Thymus (tissue), 14 donors: ENCODE measurements at places on chromosomes 2 and 18. TPM values are rescaled to one million over a fixed set of nuclear protein-coding genes. Genes with fewer than 3 reads are reported as not detected.
A peak's percentile ranks its signal among the peaks of the same experiment; 100 is the strongest.

DNA sequence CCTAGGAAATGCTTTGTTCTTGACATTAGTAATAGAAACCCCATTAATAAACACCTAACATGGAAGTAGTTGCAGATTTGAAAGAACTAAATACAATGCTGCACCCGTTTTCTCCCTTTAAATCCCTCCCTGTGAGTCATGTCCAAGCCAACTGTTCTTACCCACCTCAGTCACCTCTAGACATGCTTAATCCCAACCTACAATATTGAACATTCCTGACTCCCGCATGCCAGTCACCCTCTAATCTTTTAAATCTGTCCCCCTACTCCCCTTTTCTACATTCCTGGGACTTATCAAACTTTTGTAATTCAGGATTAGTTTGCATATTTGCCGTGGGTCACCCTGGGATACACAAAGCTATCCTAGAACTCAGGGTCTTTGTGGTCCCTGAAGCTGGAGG is 374.6 kb downstream of the IRS1 start:
- no peak overlapping the region for H3K27ac ChIP-seq
- H3K27me3 ChIP-seq = no peaks in the 10 kb centered on the region
- no peak overlapping the region for H3K4me3 ChIP-seq
- no peak for DNase-seq
- peaks cover 6% of the 10 kb centered on the region for H3K4me1 ChIP-seq

GRCh38 chr18:74370115-74370514 is 54.5 kb downstream of the C18orf63 start:
- no peak for DNase-seq
- no peak overlapping the region for H3K27ac ChIP-seq
- peaks cover 14% of the 10 kb centered on the region for H3K4me1 ChIP-seq
- H3K4me3 ChIP-seq = no peak overlapping the region
- H3K27me3 ChIP-seq = no peaks in the 10 kb centered on the region

DNA sequence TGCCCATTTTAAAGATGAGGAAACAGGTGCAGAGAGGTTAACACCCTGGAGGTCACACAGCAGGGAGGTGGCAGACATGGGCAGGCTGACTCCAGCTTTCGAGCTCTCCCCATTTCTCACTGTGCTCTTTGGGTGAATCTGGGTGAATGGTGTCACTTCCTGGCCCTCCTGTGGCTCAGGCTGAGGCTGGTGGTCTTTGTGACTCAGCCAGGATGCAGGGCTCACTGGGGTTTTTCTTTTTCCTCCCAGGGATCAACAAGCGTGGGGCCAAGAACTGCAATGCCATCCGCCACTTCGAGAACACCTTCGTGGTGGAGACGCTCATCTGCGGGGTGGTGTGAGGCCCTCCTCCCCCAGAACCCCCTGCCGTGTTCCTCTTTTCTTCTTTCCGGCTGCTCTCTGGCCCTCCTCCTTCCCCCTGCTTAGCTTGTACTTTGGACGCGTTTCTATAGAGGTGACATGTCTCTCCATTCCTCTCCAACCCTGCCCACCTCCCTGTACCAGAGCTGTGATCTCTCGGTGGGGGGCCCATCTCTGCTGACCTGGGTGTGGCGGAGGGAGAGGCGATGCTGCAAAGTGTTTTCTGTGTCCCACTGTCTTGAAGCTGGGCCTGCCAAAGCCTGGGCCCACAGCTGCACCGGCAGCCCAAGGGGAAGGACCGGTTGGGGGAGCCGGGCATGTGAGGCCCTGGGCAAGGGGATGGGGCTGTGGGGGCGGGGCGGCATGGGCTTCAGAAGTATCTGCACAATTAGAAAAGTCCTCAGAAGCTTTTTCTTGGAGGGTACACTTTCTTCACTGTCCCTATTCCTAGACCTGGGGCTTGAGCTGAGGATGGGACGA is 13.2 kb downstream of the ITM2C start:
- peaks cover 64% of the 10 kb centered on the region for H3K36me3 ChIP-seq
- H3K27ac ChIP-seq = peak overlapping the region; percentile 79
- DNase-seq = peak; percentile 59
- no peaks in the 10 kb centered on the region for H3K27me3 ChIP-seq
- H3K4me3 ChIP-seq = no peak overlapping the region
- peaks cover 19% of the 10 kb centered on the region for H3K4me1 ChIP-seq

- no peak overlapping the region for H3K4me3 ChIP-seq
- no peaks in the 10 kb centered on the region for H3K4me1 ChIP-seq
- H3K27me3 ChIP-seq = no peaks in the 10 kb centered on the region
- DNase-seq = no peak
- H3K27ac ChIP-seq = no peak overlapping the region
Measured at GRCh38 chr2:124678043-124678442, 653.0 kb downstream of the CNTNAP5 start.

GRCh38 chr2:97965116-97965515 is 30.6 kb downstream of the TMEM131 start:
- no peaks in the 10 kb centered on the region for H3K36me3 ChIP-seq
- no peak overlapping the region for H3K27ac ChIP-seq
- H3K4me3 ChIP-seq = no peak overlapping the region
- DNase-seq = no peak
- H3K4me1 ChIP-seq = no peaks in the 10 kb centered on the region

- no peak overlapping the region for H3K4me3 ChIP-seq
- no peaks in the 10 kb centered on the region for H3K36me3 ChIP-seq
- no peaks in the 10 kb centered on the region for H3K4me1 ChIP-seq
- H3K27me3 ChIP-seq = peaks cover 99% of the 10 kb centered on the region
- H3K27ac ChIP-seq = no peak overlapping the region
Measured at GRCh38 chr2:236171680-236172254, 3.6 kb upstream of the GBX2 start.

DNA sequence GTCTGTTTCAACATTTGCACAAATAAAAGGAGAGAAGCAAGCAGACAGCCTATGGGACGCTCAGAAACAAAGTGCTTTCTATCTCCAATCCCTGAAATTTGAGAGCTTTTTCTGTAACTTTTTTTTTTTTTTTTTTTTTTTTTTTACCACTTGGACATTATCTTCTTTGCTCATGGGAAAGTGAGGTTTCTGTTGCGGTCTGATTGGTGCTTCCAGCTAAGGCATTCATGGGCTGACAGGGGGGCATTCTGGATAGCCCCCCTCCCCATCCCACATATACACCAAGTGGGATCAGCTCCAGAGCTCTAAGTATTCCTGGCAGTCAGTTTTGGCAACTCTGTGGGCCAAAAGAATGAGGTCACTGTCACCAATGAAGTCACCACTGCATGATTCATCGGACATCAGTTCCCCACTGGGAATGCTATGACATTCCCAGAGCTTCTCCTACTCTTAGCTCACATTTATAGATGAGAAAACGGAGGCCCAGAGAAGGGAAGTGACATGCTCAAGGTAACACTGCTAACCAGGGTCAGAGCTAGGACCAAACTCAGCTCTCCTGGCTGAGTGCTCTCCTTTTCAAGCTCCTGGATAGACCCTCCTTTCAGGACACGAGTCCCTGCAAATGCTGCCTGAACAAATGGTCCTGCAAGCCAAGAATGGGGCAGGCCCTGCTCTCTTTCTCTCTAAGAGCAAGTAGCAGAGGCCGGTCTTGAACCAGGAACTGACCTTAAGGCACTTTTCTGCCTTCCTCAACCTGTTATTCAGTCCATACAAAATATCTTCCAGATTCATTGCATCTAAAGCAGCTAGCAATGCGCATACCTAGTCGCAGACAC is 61.3 kb downstream of the TMEM247 start:
- no peak overlapping the region for H3K27ac ChIP-seq
- no peaks in the 10 kb centered on the region for H3K36me3 ChIP-seq
- no peaks in the 10 kb centered on the region for H3K27me3 ChIP-seq
- no peak overlapping the region for H3K4me3 ChIP-seq
- no peak for DNase-seq

- no peak for DNase-seq
- no peak overlapping the region for H3K27ac ChIP-seq
- no peaks in the 10 kb centered on the region for H3K4me1 ChIP-seq
- H3K4me3 ChIP-seq = no peak overlapping the region
Measured at GRCh38 chr18:76275727-76276313, 219.2 kb downstream of the ZNF516 start.

DNA sequence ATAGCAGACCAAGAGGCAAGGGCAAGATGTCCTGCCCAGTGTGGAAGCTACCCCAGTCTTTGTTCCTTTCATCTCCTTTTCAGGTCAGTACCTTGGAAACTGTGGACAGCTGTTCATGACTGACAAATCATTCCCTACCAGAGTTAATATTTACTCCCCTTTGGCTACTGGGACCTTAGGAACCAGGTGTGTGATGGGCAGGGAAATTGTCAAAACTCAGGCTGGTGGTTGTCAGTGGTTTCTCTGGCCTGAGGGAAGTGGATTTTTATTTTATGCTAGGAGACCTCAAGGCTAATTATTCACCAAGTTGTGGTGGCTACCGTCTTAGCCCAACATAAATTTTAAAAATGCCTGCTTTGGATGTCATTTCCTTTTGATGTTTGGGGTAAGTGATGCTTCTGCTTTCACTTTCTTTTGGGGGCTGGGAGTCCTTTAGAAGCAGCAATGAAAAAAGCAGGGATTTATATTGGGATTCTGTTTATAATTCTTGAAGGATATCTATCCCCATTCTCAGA is 119.3 kb downstream of the SETBP1 start:
- no peaks in the 10 kb centered on the region for H3K27me3 ChIP-seq
- no peak overlapping the region for H3K27ac ChIP-seq
- no peak for DNase-seq
- H3K36me3 ChIP-seq = no peaks in the 10 kb centered on the region
- no peak overlapping the region for H3K4me3 ChIP-seq
- H3K4me1 ChIP-seq = peaks cover 13% of the 10 kb centered on the region

GRCh38 chr18:46652372-46652771 is 4.6 kb downstream of the LOXHD1 start:
- no peaks in the 10 kb centered on the region for H3K27me3 ChIP-seq
- H3K4me3 ChIP-seq = no peak overlapping the region
- no peak overlapping the region for H3K27ac ChIP-seq
- DNase-seq = no peak

GRCh38 chr2:238136820-238137537 is 1.5 kb upstream of the KLHL30 start:
- H3K4me3 ChIP-seq = no peak overlapping the region
- no peaks in the 10 kb centered on the region for H3K27me3 ChIP-seq
- DNase-seq = no peak
- H3K36me3 ChIP-seq = no peaks in the 10 kb centered on the region
- no peak overlapping the region for H3K27ac ChIP-seq
- no peaks in the 10 kb centered on the region for H3K4me1 ChIP-seq

DNA sequence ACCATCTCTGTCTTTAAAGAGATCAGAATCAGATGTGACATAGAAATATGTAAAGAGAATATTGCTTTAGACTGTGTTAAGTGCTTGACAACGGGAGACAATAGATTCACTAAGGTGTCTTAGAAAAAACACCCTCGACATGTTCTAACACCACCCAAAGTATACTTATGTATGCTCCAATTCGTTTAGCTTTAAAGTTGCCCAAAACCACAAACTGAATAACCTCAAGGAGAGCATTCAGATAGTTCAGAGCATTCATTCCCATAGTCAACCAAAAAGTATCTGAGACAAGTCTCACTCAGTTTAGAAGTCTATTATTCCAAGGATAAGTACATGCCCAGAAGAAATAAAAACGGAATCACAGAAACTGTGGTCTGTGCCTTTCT is 96.4 kb downstream of the KYNU start:
- no peaks in the 10 kb centered on the region for H3K4me1 ChIP-seq
- no peak for DNase-seq
- H3K4me3 ChIP-seq = no peak overlapping the region
- no peak overlapping the region for H3K27ac ChIP-seq
- no peaks in the 10 kb centered on the region for H3K27me3 ChIP-seq
- H3K36me3 ChIP-seq = no peaks in the 10 kb centered on the region

DNA sequence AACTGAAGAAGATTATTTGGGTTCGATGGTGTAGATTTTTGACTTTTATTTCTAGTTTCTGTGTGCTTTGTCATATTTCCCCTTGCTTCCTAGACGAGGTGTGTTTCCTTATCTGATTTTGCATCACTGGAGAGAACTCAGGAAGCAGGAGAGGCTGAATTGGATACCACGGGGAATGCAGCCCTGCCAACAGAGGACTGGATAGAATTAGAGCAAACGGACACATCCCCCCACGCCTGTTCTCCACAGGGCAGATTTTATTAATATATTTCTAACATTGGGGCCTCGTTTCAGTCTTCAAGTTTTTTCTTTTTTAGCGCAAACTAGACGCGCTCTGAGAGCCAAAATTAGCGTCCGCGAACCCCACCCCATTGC is 678 bp upstream of the VAPA start:
- H3K27ac ChIP-seq = peak overlapping the region; percentile 99
- H3K36me3 ChIP-seq = no peaks in the 10 kb centered on the region

GRCh38 chr18:60020107-60020925 is 120.5 kb downstream of the PMAIP1 start:
- H3K27ac ChIP-seq = no peak overlapping the region
- no peaks in the 10 kb centered on the region for H3K27me3 ChIP-seq
- no peak overlapping the region for H3K4me3 ChIP-seq
- no peak for DNase-seq

DNA sequence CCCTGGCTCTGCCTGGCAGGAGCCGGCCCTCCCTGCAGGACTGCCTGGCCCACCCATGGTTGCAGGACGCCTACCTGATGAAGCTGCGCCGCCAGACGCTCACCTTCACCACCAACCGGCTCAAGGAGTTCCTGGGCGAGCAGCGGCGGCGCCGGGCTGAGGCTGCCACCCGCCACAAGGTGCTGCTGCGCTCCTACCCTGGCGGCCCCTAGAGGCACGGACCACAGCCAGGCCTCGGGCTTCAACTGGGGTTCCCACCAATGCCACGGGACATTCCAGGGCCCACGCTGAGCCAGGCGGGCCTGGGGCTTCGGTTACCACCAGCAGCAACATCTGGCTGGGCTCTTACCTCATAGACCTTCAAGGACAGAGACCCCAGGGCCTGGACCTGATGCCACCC is 6.1 kb upstream of the GMPPA start:
- H3K27me3 ChIP-seq = peaks cover 98% of the 10 kb centered on the region
- no peak overlapping the region for H3K27ac ChIP-seq
- no peak overlapping the region for H3K4me3 ChIP-seq

The GYPC gene
- total RNA-seq = 83.2 TPM

The CGREF1 gene
- 0.57 TPM for total RNA-seq

The CMPK2 gene
- total RNA-seq = 27.2 TPM

The TUBB8B gene
- 0.14 TPM for total RNA-seq

The NIF3L1 gene
- total RNA-seq = 43.2 TPM

The ST6GAL2 gene
- 0.94 TPM for total RNA-seq
